ENCODE measurements at places on chromosomes 3 and 15. TPM values are rescaled to one million over a fixed set of nuclear protein-coding genes. Genes with fewer than 3 reads are reported as not detected.

Gene DAG1
- 41.3 TPM for total RNA-seq

Gene IQCF5
- total RNA-seq: not detected

Gene SEMA6D
- total RNA-seq: 6.6 TPM

Gene C3orf52
- 1.5 TPM for total RNA-seq

Gene FBXL2
- total RNA-seq: 20.2 TPM

Gene CCDC9B
- total RNA-seq: 39.2 TPM

Gene PDCD6IP
- total RNA-seq: 171 TPM

Gene TMCC1
- total RNA-seq: 16.7 TPM

Gene PRKCD
- 7.3 TPM for total RNA-seq

Gene KNL1
- total RNA-seq: 28.2 TPM

Gene NRROS
- total RNA-seq: 0.58 TPM

Gene SLC6A1
- under 0.01 TPM for total RNA-seq

Gene KCNAB1
- 2.8 TPM for total RNA-seq

Gene ITIH3
- not detected for total RNA-seq

Gene ABHD2
- total RNA-seq: 81.6 TPM

Gene ACAN
- under 0.01 TPM for total RNA-seq

Gene BCHE
- 11.1 TPM for total RNA-seq

Gene ALPK3
- 0.87 TPM for total RNA-seq

Gene DOCK3
- total RNA-seq: 0.29 TPM

Gene RHOA
- 565 TPM for total RNA-seq

Gene TLR9
- total RNA-seq: under 0.01 TPM

Gene LRRC31
- total RNA-seq: not detected

Gene EXOG
- 9.1 TPM for total RNA-seq

Gene CCR4
- total RNA-seq: not detected

Gene SMARCC1
- 31.9 TPM for total RNA-seq

Gene SMCO1
- total RNA-seq: not detected

Gene CDHR4
- not detected for total RNA-seq

Gene LMOD3
- under 0.01 TPM for total RNA-seq

Gene IL17RC
- 58.9 TPM for total RNA-seq
